ENCODE measurements at places on chromosomes 6 and 20.

DNA sequence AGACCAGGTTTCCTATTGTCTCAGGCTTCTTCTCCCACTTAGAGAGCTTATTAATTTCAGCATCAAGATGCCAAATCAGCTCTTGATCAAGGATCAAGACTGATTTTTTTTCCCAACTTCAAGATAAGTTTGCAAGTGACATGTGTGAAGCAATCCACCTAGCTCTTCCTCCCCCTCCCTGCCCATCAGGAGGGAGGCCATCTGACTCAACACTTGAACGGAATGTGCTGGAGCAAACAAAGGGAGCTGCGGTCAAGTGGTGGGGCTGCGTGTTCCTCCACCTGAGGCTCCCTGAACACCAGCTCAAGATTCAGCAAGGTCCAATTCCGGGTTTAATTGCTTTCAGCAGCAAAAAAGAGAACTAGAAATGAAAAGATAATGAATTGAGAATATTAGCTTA is 38.7 kb downstream of the TTI1 start:
- no peak for DNase-seq

DNA sequence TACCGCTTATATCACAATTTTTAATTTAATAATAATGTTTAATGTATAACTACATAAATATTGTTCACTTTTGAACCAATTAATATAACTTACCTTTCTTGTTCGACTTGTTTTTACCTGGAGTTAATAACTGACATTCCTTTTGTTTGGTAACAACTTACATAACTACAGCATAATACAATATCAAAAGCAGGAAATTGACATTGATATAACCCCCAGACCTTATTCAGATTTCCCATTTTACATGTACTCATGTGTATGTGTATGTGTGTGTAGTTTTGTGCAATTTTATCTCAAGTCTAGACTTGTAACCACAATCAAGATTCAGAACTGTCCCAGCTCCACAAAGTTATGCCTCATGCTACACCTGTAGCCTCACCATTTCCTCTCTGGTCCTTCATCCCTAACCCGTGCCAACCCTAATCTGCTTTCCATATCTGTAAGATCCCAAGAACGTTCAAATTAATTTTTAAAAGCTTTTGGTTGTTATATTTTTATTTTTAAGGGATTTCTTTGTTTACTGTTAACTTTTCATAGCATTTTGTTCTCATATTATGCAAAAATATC is 190.6 kb downstream of the MANEA start:
- DNase-seq: no peak

GRCh38 chr6:135813401-135813800 is 38.1 kb upstream of the PDE7B start:
- no peak for DNase-seq

- DNase-seq: no peak
Observed at GRCh38 chr6:113595911-113596376, 261.2 kb upstream of the MARCKS start.

Measured in KBM-7 (cell line).